ENCODE measurements at places on chromosomes 2 and 18. TPM values are rescaled to one million over a fixed set of nuclear protein-coding genes. Genes with fewer than 3 reads are reported as not detected.
A peak's percentile ranks its signal among the peaks of the same experiment; 100 is the strongest.

DNA sequence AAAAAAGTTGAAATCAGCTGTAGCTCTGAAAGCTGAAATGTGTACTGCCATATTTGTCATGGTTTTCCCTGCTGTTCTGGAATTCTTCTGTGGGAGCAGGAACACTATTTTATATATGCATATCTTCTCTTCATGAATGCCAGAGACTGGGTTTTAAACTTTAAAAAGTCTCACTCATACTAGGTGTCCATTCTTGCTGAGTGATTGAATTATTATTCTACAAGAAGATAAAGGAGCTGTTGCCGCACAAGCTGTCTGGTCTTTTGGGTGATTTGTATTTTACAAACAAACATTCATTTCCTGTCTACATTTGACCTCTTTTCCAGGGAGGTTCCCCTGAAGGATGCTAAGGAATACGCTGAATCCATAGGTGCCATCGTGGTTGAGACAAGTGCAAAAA lies 40.5 kb upstream of the TXNDC2 start:
- no peak overlapping the region for H3K4me3 ChIP-seq
- DNase-seq: no peak
- H3K27me3 ChIP-seq: no peaks in the 10 kb centered on the region

The R3HDM1 gene
- 27.8 TPM for total RNA-seq

The ITPRIPL1 gene
- 1.9 TPM for total RNA-seq

- H3K27ac ChIP-seq: no peak overlapping the region
- H3K4me1 ChIP-seq: peaks cover 5% of the 10 kb centered on the region
- DNase-seq: no peak
Observed at GRCh38 chr2:31054842-31055388, 83.3 kb downstream of the GALNT14 start.

The PRKAG3 gene
- not detected for total RNA-seq

The FAM237A gene
- not detected for total RNA-seq

The SFT2D3 gene
- total RNA-seq: 7.1 TPM

The UPP2 gene
- not detected for total RNA-seq

The CSRNP3 gene
- 2.5 TPM for total RNA-seq

GRCh38 chr2:102301867-102302362 lies 9.4 kb upstream of the IL1RL1 start:
- no peak overlapping the region for H3K4me3 ChIP-seq
- peak; percentile 18 for DNase-seq
- H3K27me3 ChIP-seq: peaks cover 2% of the 10 kb centered on the region
- no peaks in the 10 kb centered on the region for H3K4me1 ChIP-seq

The CRYGC gene
- total RNA-seq: not detected

- H3K27ac ChIP-seq: no peak overlapping the region
- no peaks in the 10 kb centered on the region for H3K36me3 ChIP-seq
- H3K27me3 ChIP-seq: no peaks in the 10 kb centered on the region
- DNase-seq: no peak
Observed at GRCh38 chr18:35510076-35510651, 12.4 kb upstream of the INO80C start.

DNA sequence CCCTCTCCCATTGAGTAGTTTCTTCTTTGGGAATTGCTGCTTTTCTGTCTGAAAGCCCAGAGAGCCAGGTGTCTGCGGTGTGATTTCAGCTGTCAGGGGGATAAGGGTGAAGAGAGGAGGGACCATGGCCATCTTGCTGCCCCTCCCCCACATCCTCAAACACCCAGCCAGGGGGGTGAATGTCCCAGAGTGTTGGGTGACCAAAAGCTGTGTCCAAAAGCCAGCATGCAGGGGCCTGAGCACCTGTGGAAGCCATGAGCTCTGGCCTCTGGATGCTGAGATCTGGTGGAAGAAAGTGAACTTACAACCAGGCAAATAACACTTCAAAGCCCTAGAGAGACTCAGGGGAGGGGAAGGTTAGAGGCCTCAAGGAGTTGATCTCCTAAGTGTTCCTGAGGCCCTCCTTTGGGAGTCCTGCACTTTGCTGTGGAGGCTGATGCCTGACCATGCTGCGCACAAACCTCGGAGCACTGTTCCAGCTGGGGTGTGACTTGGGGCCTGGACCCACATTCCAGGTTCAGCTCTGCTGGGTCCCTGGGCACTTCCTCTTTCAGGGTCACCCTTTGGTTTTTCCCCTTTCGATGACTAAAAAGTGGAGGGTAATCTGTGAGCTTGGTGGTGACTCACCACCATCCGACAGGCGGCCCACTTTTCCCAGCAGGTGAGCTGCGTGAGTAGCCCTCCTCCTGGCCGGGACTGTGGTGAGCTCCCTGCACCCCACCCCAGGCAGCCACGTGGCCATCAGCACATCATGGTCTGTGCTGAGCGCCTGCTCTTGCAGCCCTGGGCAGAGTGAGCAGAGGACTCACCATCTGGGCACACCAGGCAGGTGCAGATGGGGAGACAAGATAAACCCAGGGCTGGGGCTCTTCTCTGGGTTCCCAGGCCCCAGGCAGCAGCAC lies 66.8 kb upstream of the FOSL2 start:
- peaks cover 23% of the 10 kb centered on the region for H3K4me1 ChIP-seq
- no peaks in the 10 kb centered on the region for H3K27me3 ChIP-seq
- DNase-seq: no peak
- H3K36me3 ChIP-seq: no peaks in the 10 kb centered on the region
- H3K4me3 ChIP-seq: no peak overlapping the region

The MOGAT1 gene
- 1.7 TPM for total RNA-seq

The FBLN7 gene
- 7.0 TPM for total RNA-seq

The GRHL1 gene
- total RNA-seq: 13.6 TPM

GRCh38 chr2:45134014-45134413 lies 124.8 kb upstream of the SIX2 start:
- H3K36me3 ChIP-seq: no peaks in the 10 kb centered on the region
- no peak overlapping the region for H3K4me3 ChIP-seq
- H3K4me1 ChIP-seq: no peaks in the 10 kb centered on the region
- H3K27me3 ChIP-seq: no peaks in the 10 kb centered on the region
- DNase-seq: no peak
